ENCODE measurements at places on chromosomes 6 and 20.

DNA sequence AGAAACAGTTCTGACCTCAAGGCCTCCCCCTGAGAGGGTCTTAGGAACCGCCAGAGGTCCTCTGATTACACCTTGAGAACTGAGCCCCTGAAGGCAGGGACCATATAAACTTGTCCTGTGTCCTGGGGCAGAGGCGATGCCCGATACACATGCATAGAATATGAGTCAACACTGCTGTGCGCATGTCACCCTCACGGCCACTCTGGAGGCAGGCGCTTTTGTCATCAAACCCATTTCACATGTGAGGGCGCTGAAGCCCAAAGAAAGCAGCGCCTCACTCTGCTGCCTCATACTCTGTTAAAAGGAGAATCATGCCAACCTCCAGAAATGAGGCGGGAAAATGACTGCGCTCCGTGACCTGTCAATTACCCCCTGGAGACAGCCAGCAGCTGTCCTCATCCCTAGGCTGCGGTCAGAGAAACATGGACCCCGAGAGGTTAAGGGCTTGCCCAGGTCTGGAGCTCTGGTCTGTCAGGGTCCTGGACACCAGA lies 158.3 kb downstream of the GRM4 start:
- DNase-seq: no peak

GRCh38 chr6:116070616-116071389 lies 10.1 kb upstream of the FRK start:
- no peak for DNase-seq

- no peak for DNase-seq
Measured at GRCh38 chr20:36472637-36473090, 68.7 kb upstream of the MYL9 start.

- DNase-seq: no peak
Measured at GRCh38 chr6:40545954-40546353, 41.2 kb downstream of the LRFN2 start.

- no peak for DNase-seq
Measured at GRCh38 chr6:20681243-20681684, 147.0 kb downstream of the CDKAL1 start.

DNA sequence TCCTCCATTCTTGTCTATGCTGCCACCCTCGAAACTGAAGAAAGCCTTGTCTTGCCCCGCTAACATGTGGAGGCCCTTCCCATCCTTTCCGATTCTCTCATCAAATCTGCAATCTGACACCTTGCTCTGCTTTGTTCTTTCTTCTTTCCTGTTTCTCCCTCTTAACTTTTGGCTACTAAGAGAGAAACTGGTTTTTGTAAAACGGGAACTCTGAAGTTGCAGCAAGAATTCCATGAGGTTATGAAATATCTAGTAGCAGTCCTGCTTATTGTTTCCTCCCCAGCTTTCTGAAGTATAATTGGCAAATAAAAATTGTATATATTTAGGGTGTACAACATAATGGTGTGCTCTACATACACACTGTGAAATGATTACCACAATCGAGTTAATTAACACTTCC lies 80.2 kb downstream of the MAP7 start:
- DNase-seq: no peak

DNA sequence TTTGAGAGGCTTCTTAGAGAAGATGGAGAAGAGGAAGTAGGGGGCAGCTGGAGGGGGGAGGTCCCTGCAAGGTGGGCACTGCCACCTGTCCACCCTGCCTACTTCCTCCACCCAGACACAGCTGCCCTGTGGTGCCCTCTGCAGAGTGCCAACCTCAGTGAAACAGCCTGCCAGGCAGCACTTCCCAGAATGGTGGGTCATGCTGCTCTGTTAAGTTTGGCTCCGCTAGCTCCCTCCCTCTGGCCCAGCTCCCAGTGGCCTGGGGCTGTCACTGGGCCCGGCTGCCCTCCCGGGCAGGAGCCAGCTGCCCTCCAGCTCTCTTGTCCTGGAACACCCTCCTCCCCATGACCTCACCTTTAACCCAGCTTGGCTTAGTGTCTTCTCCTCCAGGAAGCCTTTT lies 5.1 kb upstream of the EPB41L1 start:
- DNase-seq: no peak

DNA sequence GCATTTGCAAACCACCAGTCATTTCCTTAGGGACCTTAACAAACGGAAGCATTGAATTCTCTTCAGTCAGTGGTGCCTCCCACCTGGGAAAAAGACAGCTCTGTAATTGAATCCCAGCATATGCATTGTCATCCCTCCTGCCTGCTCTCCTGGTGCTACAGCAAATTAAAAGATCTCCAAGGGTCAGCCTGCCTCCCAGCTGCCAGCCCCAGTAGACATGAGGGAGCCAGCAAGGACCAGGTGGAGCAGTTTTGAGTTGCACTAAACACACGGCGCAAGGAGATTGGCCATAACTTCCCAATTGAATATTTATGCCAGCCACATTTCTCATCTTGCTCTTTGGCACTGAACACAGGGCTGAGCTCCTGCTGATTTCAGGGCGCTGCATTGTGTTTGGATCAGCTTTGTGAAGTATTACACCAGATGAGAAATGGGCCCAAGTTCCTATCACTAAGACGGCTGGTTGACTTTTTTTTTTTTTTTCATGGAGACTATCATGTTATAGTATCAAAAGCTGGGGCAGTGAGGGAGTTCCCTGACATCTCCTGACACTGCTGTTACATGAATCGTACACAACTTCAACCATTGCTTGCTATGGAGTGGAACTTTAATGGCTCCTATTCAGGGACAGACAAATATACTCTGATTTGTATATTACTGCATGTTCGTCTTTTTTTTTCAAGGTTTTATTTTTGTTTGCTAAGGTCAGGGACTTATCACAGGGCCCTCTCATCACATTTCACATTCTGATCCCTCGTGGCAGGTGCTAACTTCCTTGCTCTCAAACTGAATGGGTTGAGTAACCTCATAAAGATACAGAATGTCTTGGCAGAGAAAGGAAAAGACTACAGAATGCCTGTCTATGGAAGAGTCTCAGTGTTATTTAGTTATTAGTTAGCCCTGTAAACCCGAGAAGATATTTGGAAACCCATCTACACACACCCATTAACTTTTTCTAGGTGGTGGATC lies 191.1 kb downstream of the EYA4 start:
- no peak for DNase-seq

DNA sequence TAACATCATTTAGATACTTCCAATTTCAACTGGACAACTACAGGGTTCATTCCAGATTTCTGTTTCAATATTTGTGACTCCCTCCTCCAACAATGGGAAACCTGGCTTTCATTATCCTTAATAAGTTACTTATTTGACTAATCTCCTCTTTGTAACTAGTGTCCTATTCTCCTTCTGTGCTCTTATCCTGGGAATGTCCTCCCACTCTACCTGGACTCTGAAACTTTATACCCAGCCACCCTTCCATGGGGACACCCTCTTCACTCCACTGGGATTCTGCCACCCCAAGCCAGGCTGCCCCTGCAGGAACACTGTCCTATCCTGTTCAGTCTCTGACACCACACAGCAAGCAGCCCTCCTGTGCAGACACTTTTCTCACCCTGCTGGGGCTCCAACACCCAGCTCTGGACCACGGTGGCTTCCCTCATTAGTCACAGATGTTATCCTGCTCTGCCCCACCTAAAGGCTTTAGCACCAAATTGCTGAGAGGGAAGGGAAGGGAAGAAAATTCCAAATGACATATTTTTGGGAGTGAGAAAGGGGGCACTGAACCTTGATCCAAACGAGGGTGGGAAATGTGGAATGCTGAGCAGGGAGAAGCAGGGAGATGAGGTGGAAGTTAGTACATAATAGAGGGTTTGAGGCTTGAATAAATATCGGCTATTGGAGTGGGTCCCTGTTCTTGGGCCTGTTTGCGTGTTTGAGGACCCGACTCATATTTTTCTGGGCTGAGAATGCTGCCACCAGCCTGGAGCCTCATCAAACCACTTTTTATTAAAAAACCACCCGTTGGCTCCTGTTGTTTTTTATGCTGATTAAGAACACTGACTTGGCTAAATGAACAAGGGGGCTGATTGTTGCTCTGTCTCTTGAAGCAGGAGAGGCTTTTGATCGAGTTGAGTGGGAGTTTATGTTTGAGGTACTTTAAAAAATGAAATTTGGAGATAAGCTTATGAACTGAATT lies 54.0 kb upstream of the AKIRIN2 start:
- no peak for DNase-seq

DNA sequence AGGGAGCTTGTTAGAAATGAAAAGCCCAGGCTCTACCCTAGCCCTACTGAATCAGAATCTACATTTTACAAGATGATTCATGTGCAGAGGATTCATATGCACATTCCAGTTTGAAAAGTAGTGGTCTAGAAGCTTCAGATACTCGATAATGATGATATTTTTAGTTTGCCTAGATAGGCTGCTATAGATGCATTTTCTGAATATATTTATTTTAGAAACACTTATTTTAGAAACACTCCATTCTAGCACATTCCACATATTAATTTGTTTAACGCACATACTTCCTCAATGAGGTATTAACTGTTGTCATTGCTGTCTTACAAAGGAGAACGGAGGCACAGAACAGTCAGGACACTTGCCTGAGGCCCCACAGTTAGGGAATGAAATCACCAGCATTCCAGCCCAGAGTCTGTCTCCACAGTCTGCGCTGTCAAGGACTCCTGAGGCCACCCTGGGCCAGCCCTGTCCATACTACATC lies 64.4 kb downstream of the SNAP25 start:
- DNase-seq: no peak

DNA sequence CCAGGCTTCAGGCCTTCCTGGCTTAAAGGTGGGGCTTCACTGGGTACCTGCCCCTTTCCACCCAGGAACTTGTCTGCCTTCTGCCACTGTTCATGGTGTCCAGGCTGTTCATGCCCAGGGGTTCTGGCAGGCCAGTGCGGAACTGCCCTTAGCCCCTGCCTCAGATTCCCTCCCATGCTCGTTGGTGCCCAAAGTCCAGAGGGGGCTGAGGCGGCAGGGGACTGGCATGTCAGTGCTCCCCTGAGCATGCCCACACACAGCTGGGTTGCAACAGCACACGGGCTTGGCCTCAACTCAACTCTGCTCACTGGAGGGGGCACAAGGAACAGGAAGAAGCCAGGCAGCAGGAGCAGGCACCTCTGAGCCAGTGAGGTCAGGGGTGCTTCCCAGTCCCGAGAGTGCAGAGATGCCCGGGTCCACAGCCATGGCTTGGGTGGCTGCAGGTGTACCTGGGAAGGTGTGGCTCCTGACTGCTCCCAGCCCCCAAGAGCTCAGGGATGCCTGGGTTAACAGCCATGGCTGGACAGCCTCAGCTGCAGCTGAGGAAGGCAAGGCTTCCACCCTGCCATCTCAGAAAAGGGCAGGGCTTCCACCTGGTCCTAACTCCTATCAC lies 845.9 kb downstream of the EYS start:
- DNase-seq: no peak

DNA sequence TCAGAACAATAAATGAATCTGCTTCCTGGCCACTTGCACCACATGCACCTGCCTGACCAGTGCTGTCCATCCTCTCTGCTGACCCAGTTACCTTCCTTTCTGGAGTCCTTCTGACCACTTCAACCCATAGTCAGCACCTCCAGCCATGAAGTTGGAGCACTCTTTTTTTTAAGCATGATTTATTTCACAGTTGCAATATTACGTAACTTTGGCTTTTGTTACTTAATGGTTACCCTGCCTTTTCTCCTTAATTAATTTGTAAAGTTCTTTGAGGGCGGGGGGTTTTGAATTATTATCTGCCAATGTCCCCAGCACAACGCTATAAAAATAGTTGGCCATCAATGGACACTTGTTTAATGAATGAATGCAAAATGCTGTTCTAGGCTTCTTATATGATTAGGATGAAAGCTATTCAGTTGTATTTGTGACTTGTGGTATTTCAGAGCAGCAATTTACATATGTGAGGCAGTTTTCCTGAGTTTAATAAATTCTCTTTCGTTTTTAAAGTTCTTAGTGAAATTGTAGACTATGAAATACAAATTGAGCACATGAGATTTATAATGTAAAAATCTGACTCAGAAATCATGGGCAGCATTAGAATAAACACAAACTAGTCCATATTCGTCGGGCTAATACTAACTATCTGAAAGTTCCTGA lies 180.0 kb downstream of the HS3ST5 start:
- no peak for DNase-seq

DNA sequence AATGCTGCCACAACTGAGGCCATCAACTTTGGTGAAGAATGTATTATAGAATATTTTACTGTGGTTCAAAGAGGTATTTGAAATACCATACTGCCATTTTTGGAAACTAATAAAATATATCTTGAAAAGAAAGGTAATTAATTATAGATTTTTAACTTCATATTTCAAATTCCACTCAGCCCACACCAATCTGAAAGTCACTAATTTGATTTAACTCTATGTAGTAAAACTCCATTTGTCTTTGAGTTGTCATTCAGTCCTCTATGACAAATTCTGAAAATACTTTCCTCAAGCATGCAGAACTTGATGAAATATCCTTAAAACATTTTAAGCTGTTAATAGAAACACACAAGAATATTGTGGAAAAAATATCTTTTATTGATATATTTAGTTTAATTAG lies 1196.7 kb upstream of the CITED2 start:
- DNase-seq: no peak

DNA sequence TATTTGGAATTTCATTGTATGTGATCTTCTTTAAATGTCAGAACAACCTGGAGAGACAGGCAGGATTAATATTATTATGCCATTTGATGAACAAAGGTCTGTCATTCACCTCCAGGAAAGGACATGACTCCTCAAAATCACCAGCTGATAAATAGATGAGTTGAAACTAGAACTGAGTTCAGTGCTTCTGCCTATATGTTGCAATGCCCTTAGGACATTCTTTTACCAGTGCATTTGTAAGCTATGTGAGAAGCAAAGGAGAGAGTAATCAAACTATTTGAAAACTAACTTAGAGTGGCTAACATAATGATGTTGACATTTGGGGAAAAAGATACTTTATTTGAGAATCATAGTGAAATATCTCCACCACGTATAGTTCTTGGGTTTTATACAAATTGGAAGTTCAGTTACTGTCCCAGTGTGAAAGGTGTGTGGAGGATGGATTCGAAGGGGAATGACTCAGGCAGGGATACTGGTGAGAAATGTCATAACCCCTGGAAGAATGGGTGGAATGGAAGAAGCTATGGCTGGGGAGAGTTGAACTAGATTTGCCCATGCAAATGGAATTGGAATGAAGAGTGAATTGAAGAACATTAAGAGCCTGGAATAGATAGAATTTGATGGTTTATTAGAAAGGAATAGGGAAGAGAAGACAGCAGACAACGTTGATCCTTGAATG lies 21.5 kb downstream of the PKIB start:
- DNase-seq: no peak

GRCh38 chr20:59231124-59231804 lies 67.6 kb downstream of the ZNF831 start:
- no peak for DNase-seq

- DNase-seq: no peak
Measured at GRCh38 chr6:32741031-32741960, at the start of gene HLA-DQA2. TSS of gene HLA-DQA2 (plus strand) at chr6:32741391. CDS start at chr6:32741444, 53 bp downstream.

DNA sequence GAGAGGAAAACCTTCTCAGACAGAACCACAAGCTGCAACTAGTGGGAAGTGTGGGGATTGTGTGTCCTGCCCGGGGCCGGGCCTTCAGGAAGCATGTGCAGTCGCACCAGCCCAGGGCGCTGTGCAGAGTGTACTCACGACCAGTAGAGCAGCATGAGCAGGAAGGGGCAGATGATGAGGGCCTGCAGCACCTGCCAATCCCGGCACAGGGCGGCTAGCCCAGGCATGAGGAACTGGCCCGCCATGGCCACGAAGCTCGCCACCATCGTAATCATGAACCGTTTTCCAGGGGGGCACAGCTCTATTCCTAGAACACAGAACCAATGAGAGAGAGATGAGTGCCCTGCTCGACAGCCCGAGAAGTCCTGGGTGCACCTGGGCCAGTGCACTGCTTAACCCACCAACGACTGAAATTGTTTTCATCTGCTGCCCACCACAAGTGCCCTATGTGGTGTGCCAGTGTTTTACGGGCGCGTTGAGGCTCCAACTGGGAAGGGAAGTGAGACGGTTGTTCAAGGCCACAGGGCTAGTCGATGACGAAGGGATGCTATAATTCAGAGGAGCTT lies 65.0 kb downstream of the PSMG4 start:
- DNase-seq: no peak
